Stimulated activated CD4-positive, alpha-beta T cell treated with anti-CD3 and anti-CD28 coated beads, Interleukin-15, amount 100 ng/mL, for 24 hours (primary cell): ENCODE measurements at places on chromosomes 2 and 18.
A peak's percentile ranks its signal among the peaks of the same experiment; 100 is the strongest.

- DNase-seq: no peak
These were observed 21.8 kb downstream of the ATAD2B start for GRCh38 chr2:23905155-23905554.

- DNase-seq: no peak
These were observed 55.5 kb upstream of the ACVR2A start for GRCh38 chr2:147789287-147789686.

DNA sequence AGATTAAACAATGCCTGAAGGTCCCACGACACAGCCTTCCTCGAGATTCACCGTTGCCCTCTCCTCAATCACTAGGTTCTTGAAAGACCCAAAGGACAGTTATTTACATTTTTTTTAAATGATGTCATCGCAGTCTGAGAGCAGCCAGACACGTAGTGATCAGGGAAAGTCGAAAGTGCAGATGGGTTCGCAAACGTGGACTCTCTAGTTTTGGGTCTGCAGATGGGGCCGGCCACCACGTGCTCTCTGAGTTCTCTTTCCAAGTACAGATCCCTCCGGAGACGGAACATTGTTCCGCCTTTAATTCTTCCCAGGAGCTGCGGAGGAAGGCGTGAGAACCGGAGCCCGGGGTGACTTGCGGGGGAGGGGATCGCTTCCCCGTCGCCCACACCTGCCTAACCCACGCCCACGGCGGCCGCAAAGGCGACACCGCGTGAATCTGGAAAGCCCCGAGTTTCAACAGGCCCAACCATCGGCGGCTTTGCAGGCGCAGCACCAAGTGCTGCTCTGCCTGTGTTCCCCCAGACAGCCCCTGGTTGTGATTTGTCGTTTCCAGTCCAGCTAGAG, 54.3 kb downstream of the PKDCC start:
- DNase-seq: peak; percentile 87

GRCh38 chr2:190718652-190719526, 70.0 kb downstream of the NAB1 start:
- peak; percentile 86 for DNase-seq

DNA sequence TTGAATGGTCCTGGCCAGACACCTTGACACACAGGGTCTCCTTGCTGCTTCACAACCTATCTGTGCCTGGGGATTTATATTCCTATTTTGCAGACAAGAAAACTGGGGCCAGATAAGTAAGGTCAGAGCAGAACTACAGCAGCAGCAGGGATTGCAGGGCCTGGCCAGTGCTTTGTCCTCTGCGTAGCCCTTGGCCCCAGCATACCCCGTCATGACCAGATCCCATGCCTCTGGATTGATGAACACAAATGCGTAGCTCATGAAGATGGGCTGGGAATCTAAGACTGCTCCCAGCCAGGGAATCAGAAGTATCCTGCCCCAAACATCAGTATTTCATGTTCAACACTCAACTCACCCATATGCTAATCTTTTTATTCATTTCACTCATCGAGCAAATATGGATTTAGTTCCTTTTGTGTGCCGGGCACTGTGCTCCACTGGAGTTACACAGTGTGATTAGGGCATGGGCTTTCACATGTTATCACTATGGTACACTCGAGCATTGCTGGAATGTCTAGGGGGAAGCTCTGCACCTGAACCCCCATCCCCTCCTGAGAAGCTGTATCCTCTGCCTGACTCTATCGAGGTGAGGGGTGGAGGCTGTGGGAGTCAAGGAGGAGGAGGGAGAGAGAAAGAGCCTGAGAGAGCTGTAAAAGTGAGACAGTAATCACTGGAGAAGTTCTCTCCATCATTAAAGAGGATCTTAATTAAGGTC, 143.3 kb downstream of the CYP26B1 start:
- no peak for DNase-seq

- DNase-seq: no peak
These were observed 89.3 kb downstream of the ACVR1 start for GRCh38 chr2:157786663-157787363.

GRCh38 chr2:158414538-158414937, 42.0 kb downstream of the CCDC148 start:
- no peak for DNase-seq

DNA sequence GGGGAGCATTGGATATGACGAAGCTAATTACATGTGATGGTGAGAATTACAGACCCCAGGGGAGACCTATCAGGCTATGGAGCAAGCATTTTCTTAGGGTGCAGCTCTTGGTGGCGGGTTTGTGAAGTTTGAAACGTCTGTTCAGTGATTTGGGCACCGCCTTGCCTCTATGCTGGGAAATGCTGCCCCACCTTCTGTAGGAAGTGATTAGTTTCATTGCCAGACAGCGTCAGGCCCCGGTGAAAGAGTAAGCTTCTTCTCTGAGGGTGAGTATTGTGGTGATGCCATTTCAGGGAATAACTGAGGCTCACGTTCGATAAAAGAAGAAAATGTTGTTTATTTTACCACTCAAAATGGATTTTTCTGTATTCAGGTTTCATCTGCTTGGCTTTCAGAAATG, 186.2 kb upstream of the CDH2 start:
- DNase-seq: no peak

DNA sequence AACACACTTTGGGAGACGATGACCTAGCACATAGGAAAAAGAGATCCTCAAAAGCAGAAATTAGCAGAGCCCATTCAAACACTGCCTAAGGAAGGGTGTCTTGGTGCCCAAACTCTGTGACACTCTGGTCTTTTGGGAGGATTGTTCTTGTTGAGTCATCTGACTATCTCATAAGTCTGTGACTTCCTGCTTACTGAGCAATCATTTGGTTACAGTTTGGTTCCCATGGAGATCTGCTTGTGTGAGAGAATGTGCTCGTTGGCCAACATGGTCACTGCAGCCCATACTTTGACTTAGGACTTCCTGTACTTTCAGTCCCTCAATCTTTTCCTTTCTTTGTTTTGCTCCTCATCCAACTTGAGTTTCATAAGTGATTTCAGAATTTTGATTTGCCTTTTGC, 602.9 kb downstream of the NYAP2 start:
- DNase-seq: no peak

GRCh38 chr18:24922491-24922890, 429.5 kb downstream of the ZNF521 start:
- no peak for DNase-seq

- DNase-seq: no peak
These were observed 71.5 kb upstream of the CTDP1 start for GRCh38 chr18:79608069-79608468.

GRCh38 chr2:214004463-214004862, 406.4 kb upstream of the VWC2L start:
- no peak for DNase-seq

GRCh38 chr2:1550076-1550475, 136.8 kb downstream of the TPO start:
- DNase-seq: no peak

- no peak for DNase-seq
These were observed 4.7 kb downstream of the ACVR1 start for GRCh38 chr2:157871415-157871814.

- no peak for DNase-seq
These were observed 5.1 kb upstream of the DNAJC5G start for GRCh38 chr2:27270131-27270530.

GRCh38 chr18:67135981-67136380, 380.5 kb downstream of the DSEL start:
- DNase-seq: no peak

DNA sequence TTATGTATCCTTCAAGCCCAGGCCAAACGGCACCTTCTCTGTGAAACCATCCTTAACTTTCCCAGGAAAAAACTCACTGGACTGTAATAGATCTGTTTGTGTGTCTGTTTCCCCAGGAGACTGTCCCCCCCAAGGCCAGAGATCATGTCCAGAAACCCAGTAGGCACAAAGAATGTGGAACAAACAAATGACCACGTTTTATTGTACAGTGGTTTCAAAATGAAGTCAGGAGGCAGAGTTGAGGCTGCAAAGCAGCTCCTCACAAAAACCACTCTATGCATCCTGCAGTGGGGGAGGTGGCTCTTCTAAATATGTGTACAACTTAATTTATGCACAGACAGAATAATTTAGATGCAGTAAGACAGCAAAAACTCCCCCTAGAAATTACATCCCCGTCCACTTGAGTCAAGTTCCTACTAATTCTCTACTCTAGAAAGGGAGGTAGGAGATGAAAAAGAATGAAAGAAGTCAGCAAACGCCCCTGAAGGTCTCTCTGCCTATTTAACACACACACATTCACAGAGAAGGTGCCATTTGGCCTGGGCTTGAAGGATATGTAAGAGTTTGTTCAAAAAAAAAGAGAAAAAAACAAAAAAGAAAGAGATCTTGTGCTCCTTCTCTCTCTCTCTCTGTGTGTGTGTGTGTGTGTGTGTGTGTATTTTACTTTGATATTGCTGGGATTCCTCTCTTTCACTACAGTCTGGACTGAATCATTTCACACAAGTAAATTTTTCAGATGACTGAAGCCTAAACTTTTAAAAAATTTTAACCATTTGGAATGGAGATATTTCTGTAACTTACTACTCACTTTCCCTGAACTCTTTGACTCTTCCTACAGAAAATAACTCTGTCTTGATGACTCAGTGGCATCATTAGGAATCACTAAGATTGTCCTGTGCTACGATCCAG, 19.5 kb downstream of the BCL2 start:
- DNase-seq: peak; percentile 63

- DNase-seq: no peak
These were observed 491.3 kb downstream of the IRS1 start for GRCh38 chr2:226308323-226308680.

DNA sequence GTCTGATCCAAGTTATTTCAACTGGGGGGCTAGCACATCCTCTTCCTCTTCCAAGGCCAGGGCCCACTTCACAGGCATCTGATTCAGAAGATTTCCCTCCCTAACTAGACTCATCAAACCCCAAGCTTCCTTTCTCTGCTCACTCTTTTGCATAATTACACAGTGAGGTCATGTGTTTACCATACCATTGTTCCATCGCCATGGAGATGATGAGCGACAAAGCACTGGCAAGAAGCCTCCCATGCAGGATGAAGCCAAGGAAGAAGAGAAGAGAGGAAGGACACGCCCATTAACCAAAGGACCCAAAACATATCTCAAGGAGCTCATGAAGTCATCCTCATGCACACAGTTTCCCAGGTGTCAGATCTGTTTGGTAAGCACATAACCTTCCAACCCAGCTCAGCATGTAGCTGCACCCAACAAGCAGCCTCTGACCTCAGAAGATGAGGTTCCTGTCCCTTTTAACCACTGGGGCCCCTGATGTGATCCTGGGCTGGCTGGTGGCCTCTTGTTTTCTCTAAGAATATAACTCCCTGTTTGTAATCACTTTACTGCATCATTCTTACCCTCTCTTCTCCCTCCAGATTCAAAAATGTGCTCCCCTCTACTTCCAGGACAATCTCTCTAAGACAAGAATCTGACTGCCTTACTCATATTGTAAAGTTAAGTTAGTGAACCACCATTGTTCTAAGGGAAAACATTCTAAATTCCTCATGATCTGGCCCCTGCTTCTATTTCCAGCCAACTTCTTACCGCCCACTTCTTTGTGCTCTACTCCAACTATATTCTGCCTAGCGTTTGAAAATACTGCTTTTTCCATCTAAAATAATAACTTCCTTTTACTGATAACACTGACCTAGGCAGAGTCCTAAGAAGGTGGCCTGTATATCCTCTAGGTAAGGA, 190.1 kb downstream of the TTC32 start:
- peak; percentile 4 for DNase-seq

DNA sequence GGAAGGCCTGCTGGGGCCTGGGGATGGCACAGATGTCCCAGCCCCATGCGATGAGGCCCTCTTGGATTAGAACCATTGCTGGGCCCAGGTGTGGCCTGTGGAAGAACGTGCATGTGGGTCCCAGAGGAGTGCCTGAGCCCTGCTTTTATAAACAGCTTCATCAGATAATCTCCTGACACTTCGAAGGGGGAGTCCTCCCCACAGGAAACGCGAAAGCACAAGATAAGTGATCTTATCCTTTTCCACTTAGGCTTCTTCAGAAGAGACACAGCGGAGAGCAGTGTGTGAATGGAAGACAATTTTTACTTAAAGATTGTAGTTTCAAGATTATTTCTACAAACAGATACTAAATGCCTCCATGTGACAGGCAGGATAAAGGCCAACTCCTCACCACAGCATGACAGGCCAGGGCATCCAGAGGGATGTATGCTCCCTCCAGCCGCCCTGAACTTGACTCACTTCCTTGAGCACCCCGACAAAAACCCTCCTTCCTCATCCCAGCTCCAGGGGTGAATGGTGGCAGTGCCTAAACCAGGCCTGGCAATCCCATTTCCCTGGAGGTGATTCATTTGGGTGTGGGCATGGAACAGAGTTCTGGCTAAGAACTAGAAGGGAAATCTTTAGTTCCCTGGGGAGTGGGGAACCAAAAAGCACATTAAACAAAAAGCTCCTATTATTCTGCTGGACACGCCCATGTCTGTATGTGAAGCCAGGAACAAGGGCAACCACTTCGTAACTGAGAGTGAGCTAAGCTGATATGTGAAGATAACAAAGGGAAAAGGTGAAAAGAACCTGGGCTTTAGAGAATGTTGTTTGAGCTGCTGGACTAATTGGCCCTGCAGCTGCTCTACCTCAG, 56.2 kb upstream of the TMEM163 start:
- no peak for DNase-seq

DNA sequence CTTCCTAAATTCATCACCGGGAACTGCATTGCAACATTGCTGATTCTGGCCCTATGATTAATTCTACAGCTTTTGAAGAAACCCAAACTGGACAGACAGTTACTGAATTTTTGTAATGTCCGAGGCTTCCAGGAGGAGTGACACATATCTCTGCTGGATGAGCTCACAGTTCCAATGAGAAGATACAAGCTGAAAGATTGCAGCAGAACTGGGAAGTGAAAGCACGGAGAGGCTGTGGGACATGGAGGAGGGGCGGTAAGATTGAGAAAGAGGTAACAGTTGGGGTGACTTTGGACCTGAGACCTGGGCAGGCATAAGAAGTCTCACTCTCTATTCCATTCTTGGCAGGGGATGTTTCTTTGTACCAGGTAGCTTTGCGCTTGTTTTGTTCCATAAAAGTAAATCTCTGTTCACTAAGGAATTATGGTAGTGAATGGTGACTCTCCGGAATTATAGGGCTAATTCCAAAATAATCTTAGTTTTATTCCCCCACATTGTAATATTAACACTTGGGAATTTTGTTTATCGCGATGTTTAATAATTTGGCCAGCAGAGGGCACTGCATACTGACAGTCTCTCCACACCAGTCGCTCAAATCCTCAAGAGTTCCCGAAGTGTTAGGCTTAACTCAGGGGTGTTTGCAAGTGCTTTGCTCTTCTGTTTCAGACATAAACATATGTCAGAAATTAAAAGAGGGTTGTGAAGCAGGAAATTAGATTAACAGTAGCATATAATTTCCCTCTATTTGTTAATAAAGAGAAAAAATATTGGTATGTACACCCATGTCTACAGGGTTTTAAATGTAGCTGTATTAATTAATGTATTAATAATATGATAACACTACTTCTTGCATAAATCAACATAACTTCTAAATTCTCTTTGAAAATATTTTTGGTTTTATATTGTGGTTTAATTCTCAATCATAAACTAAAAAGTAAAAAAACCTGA, 201.4 kb downstream of the SOCS6 start:
- peak; percentile 38 for DNase-seq
